ENCODE measurements at places on chromosomes 12 and 14.

- DNase-seq: no peak
These were observed 63.9 kb upstream of the PTGR2 start for GRCh38 chr14:73787486-73788316.

- no peak for DNase-seq
These were observed 4.3 kb upstream of the HSD17B6 start for GRCh38 chr12:56758728-56759262.

DNA sequence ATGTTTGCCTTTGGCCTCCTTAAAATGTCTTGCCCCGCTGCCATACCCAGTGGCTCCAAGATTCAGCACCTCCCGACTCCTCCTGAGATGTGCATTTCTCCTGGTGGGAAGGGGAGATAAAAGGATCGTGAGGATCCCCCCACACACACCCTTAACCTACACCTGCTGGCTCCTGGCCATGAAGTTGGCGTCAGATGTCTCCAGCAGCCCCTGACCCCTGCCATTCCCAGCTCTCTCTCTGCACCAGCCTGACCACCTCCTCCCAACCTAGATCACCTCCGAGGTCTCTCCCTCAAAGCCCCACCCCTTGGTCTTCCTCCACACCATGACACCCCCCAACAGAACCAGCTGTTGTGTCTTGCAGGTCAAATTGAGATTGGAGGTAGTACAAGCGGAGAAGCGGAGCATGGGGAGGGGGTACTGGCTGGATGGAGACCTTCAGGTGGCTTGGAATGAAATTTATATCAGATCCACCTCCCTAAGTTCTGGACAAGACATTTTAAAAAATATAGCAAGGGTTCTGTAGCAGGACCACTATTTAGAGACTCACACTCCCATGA lies 151.1 kb upstream of the FKBP4 start:
- DNase-seq: no peak

DNA sequence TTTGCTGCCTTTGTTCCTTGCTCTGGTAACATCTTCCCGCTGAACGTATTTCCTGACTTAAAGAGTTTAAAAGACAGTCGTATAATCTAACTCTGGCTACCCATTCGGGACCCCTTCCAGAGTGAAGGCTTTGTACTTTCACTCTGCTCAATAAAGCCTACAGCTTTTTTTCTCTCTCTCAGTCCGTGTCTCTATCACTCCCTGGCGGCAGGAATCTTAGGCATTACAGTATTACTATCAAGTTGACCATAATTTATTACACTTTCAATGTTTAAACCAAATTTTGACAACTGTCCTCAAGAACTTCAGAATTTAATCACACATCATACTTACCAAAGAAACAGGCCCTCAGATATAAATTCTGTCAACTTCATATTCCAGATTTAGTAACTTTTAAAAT lies 967.9 kb downstream of the FSCB start:
- DNase-seq: no peak

GRCh38 chr12:68903511-68903910 lies 29.5 kb downstream of the CPM start:
- no peak for DNase-seq

GRCh38 chr14:91009501-91010152 lies 50.8 kb downstream of the RPS6KA5 start:
- DNase-seq: no peak

- no peak for DNase-seq
These were observed 18.9 kb downstream of the ABCB9 start for GRCh38 chr12:122947352-122947792.

GRCh38 chr12:113880326-113880725 lies 85.8 kb downstream of the RBM19 start:
- no peak for DNase-seq

DNA sequence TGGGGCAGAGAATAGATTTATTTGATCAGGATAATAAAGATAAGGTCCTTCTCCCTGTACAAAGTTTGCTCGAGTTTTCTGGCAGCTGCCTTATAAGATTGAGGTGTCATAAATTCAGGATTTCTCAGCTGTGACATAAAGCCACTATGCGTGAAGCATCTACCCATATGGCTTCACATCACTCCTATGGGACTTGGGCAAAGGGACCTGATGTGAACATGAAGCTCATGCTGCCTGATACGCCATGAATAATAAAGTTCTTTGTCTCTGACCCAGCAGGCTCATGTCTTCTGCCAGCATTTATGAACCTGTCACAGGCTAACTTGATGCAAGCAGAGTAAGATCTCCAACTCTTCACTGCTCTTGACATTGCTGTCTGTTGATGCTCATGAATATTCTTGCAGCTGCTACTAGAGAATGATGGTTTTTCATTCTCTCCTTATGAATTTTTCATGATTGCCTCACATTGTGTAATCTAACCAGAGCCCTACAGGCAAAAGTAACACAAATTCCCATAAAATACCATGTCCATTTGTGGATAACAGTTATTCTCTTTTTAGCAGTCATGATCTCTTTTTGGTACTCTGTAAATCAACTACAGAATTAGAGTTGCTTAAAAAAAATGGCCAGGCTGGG lies 49.0 kb upstream of the CPNE8 start:
- no peak for DNase-seq

DNA sequence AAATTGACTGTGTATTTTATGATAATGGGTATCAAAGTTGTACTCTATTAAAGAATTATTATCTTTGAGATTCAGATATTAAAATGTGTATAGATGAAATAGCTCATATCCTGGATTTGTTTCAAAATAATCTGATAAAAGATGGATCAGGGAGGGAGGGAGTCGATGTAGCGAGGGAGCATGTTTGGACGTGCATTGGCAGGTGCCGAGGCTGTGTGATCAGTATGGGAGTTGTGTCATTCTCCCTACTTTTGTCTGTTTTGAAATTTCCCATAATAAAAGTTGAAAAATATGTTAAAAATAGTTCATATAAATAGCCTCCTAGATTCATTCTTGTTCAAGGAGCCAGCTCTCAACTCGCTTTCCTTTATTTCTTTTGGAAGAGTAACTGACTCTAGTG lies 171.6 kb upstream of the HIF1A start:
- no peak for DNase-seq

DNA sequence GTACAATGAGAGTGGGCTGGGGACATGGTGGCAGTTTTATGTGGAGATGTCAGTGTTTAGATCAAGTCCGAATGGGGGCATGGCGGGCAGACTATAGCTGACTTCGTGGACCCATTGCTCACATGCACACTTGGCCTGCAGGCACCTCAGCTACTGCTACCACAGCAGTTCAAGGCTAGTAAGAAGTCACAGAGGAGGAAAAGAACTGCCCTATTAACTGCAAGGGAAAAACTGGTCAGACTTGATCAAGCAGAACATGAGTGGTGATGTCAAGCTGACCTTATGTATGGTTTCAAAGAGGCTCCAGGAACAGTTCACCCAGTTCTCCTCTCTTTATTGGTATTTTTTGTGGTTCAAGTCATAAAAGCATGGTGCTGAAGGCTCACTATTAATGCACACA lies 30.2 kb upstream of the FRS2 start:
- DNase-seq: no peak

- DNase-seq: no peak
These were observed 295.6 kb upstream of the FLRT2 start for GRCh38 chr14:85234156-85235025.

GRCh38 chr14:34711169-34711568 lies 3.2 kb downstream of the CFL2 start:
- no peak for DNase-seq

GRCh38 chr12:2649201-2650030 lies 145.4 kb upstream of the FKBP4 start:
- no peak for DNase-seq

All from stimulated activated CD4-positive, alpha-beta T cell treated with anti-CD3 and anti-CD28 coated beads, Interleukin-15, amount 100 ng/mL, for 1 hour (primary cell).